ENCODE measurements at places on chromosomes 1 and 21. TPM values are rescaled to one million over a fixed set of nuclear protein-coding genes. Genes with fewer than 3 reads are reported as not detected.
A peak's percentile ranks its signal among the peaks of the same experiment; 100 is the strongest.

DNA sequence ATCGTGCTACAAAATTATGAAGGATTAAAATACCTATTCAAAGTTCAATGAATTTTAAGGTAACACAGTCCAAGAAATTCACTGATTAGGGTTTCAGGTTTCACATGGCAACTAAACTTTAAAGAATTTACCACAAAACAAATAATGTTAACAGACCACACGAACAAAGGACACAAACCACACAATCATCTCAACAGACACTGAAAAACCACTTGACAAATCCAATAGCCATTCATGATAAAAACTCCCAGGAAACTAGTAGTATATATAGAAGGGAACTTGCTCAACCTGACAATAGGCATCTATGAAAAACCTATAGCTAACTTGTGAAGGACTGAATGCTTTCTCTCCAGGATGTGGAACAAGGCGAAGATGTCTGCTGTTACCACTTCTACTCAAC is 21.1 kb upstream of the SH2D5 start:
- no peaks in the 10 kb centered on the region for H3K27me3 ChIP-seq
- no peak overlapping the region for H3K27ac ChIP-seq
- DNase-seq, result no peak
- peaks cover 3% of the 10 kb centered on the region for H3K36me3 ChIP-seq
- H3K4me3 ChIP-seq, result no peak overlapping the region
- no peaks in the 10 kb centered on the region for H3K4me1 ChIP-seq

- no peak overlapping the region for H3K4me3 ChIP-seq
- no peaks in the 10 kb centered on the region for H3K27me3 ChIP-seq
- H3K27ac ChIP-seq, result no peak overlapping the region
- no peak for DNase-seq
- H3K4me1 ChIP-seq, result no peaks in the 10 kb centered on the region
- H3K36me3 ChIP-seq, result no peaks in the 10 kb centered on the region
Measured at GRCh38 chr1:217506878-217507277, 124.0 kb downstream of the GPATCH2 start.

DNA sequence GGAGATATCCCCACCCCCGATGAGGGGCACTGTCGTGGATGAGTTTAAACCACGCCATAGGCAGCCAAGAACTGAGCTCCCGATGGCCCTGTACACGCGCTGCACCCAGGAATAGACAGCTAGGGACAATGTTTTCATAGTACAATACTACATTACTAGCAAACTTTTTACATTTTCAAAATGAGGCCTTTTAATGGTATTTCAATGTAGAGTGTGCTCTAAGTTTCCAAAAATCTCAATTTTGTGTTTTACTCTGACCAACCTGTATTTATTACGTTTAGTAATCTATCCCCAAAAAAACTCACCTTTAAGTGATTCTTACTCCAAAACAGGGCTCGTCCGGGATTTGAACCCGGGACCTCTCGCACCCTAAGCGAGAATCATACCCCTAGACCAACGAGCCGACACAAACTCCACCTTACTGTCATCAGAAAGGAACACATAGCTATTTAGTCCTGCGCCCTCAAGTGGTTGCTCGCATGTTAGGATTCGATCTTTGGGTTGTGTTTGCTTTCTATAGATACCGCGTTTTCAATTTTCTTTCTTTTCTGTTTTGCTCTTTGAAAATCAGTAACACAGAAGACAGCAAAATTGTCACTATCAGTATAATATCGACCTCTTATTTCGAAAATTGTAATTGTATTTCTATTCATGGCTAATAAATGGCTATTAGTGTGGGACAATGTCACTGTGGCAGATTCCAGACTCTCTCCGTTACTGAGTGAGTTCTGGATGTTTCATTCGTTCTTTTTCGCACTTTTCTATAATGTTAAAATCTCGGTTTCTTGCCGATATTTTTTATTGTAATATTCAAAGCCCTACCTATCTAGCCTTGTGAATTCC is 6.4 kb upstream of the MPZL1 start:
- no peaks in the 10 kb centered on the region for H3K4me1 ChIP-seq
- no peaks in the 10 kb centered on the region for H3K27me3 ChIP-seq
- no peaks in the 10 kb centered on the region for H3K36me3 ChIP-seq
- DNase-seq, result peak; percentile 88
- peak overlapping the region; percentile 59 for H3K4me3 ChIP-seq
- peak overlapping the region; percentile 97 for H3K27ac ChIP-seq

DNA sequence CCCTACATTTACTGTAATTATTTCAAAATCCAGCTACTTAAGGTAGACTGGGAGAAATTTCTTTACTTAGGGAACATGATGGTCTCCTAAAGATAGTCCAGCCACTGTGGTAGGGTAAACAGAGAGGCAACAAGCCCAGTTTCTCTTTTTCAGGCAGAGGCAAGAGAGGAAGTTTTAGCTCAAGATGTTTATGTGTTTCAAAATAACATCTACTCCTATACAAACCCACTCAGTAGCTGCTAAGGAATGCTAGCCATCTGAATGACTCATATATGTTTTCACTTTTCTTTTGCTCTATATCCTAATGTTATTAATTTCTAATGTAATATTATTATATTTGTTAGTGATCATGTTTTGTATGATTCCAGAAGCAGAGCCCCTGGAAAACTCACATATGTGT is 856.6 kb downstream of the PLA2G4A start:
- no peak for DNase-seq
- H3K27me3 ChIP-seq, result no peaks in the 10 kb centered on the region
- H3K36me3 ChIP-seq, result no peaks in the 10 kb centered on the region
- H3K27ac ChIP-seq, result no peak overlapping the region
- H3K4me3 ChIP-seq, result no peak overlapping the region

GRCh38 chr1:50610563-50610962 is 187.3 kb upstream of the DMRTA2 start:
- H3K27me3 ChIP-seq, result no peaks in the 10 kb centered on the region
- H3K36me3 ChIP-seq, result no peaks in the 10 kb centered on the region
- DNase-seq, result no peak
- no peak overlapping the region for H3K4me3 ChIP-seq
- H3K4me1 ChIP-seq, result no peaks in the 10 kb centered on the region
- H3K27ac ChIP-seq, result no peak overlapping the region

DNA sequence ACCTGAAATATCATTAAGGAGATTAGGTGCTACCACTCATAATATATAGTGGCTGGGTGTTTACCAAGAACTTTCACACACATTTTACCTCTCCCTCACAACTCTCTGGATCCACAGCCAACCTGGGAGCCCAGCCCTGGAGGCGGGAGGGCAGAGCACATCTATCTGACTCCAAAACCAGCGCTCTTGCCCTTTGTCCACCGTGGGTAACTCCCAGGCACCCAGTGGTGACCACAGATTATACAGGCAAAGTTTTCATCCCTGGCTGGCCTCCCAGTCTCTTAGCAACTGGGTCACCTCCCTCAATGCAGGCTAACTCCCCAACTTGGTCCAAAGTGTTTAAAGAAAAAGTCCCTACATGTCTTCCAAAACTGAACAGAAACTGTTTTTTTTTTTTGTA is 2.4 kb downstream of the PAQR7 start:
- H3K4me1 ChIP-seq, result peaks cover 13% of the 10 kb centered on the region
- H3K36me3 ChIP-seq, result no peaks in the 10 kb centered on the region
- no peaks in the 10 kb centered on the region for H3K27me3 ChIP-seq
- no peak overlapping the region for H3K27ac ChIP-seq
- H3K4me3 ChIP-seq, result no peak overlapping the region

- no peaks in the 10 kb centered on the region for H3K27me3 ChIP-seq
- H3K36me3 ChIP-seq, result no peaks in the 10 kb centered on the region
- no peaks in the 10 kb centered on the region for H3K4me1 ChIP-seq
Measured at GRCh38 chr1:32241001-32241763, 5.8 kb upstream of the FAM167B start.

- no peak for DNase-seq
- H3K27ac ChIP-seq, result no peak overlapping the region
- no peaks in the 10 kb centered on the region for H3K27me3 ChIP-seq
- no peaks in the 10 kb centered on the region for H3K4me1 ChIP-seq
- no peak overlapping the region for H3K4me3 ChIP-seq
Measured at GRCh38 chr1:81679942-81680341, 120.8 kb upstream of the ADGRL2 start.

GRCh38 chr1:200282497-200283122 is 127.2 kb downstream of the ZNF281 start:
- no peaks in the 10 kb centered on the region for H3K36me3 ChIP-seq
- no peak for DNase-seq
- H3K27ac ChIP-seq, result no peak overlapping the region
- no peak overlapping the region for H3K4me3 ChIP-seq
- no peaks in the 10 kb centered on the region for H3K4me1 ChIP-seq
- H3K27me3 ChIP-seq, result no peaks in the 10 kb centered on the region

DNA sequence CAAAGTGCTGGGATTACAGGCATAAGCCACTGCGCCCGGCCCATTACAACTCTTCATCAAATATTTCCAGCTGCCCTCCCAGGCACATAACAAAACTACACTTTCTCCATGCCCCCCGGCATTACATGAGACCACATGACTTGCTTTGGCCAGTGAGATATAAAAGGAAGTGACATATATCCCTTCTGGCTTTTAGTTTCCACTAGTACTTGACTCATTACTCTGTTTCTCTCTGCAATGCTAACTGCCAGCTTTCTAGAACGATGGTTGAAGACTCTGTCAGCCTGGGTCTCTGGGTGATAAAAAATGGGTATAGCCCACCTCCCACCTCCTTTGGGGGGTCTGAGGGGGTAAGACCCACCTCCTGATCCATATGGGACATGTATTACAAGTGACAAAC is 24.2 kb downstream of the ABL2 start:
- H3K36me3 ChIP-seq, result no peaks in the 10 kb centered on the region
- H3K27ac ChIP-seq, result no peak overlapping the region
- H3K27me3 ChIP-seq, result no peaks in the 10 kb centered on the region
- no peaks in the 10 kb centered on the region for H3K4me1 ChIP-seq

DNA sequence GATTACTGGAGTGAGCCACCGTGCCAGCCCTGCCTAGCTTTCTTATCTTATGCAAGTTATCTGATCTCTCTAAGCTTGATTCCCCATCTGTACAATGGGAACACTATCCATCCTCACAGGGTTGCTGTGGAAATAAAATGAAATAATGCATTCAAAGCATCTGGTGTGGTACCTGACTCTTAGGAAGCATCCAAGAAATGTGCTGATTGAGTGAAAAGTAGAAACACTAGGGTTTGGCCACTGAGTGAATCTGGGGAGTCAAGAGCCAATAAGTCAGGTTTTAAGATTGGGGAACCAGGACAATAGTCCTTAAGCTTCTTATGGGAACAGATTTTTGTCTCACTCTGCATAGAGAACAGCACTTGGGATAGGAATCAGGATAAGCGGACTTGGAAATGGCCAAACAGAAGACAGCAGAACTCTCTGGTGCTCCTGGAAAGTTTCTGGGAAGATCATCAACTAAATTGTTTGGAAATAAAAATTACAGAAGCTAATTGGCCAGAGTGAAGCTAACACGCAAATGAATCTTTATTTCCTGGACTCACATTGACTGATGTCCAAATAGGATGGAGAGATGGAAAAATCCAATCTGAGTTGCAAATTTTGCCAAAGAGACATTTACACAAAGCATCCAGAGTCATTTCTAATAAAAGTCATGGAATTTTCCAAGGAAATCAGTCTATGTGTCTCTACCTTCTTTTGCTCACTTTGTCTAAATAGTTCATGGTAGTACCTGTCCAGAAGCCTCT is 3.3 kb downstream of the PAFAH2 start:
- H3K4me1 ChIP-seq, result peaks cover 5% of the 10 kb centered on the region
- H3K4me3 ChIP-seq, result no peak overlapping the region
- no peak overlapping the region for H3K27ac ChIP-seq
- no peak for DNase-seq
- H3K36me3 ChIP-seq, result no peaks in the 10 kb centered on the region

DNA sequence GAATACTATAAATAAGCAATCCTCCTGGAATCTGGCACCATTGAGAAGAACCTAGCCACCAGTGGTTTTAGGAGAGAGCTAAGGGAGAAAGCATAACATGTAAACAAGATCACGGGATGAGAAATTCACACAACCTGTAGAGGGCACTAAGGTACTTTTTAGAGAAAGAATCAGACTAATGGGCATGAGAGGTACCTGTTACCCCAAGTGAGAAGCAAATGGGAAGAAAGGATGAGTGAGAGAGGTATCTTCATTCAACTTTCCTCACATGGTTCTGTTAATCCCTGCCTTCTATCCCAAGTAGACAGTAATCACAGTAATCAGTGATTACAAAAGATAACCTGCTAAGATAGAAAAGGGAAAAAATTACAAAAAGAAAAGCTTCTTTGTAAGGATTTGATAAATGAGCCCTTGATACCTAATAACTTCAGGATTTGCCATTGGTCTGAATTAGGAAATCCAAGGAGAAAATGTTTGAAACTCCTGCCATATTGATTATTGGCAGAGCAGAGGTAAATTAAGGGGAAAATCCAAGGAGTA is 251.1 kb upstream of the ADGRL2 start:
- H3K4me3 ChIP-seq, result no peak overlapping the region
- no peak for DNase-seq
- H3K36me3 ChIP-seq, result no peaks in the 10 kb centered on the region
- H3K4me1 ChIP-seq, result no peaks in the 10 kb centered on the region

DNA sequence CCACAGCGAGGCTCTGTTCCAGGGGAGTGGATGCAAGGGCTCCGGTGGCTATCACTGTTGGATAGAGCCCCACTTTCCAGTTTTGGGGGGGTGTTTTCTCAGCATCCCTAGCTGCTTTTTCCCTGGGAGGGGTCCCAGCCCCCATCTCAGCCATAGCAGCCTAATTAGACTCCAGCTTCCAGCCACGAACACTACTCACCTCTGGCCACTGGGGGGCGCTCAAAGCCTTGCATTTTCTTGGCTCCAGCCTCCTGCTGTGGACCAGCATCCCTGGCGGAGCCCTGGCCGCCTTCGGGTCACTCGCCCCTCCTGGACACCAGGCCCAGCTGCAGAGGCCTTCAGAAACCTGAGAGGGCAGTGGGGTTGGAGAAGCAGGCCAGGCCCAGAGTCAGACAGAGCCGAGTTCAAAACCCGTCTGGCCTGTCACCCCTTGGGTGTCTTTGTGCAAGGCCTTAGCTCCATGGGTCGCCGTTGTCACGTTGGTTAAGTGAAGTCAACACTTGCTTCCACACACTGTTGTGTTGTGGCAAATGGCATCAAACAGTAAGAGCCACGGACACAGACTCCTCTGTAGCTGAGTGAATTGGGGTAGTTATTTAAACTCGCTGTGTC is 93.5 kb upstream of the ACTL8 start:
- H3K27ac ChIP-seq, result no peak overlapping the region
- DNase-seq, result peak; percentile 30
- H3K4me1 ChIP-seq, result no peaks in the 10 kb centered on the region
- no peaks in the 10 kb centered on the region for H3K36me3 ChIP-seq
- H3K27me3 ChIP-seq, result no peaks in the 10 kb centered on the region

Gene HTR6
- not detected for total RNA-seq

Gene SPATA46
- not detected for total RNA-seq

Gene DCDC2B
- total RNA-seq, result 0.33 TPM

Gene EPHA2
- total RNA-seq, result 18.4 TPM

Gene ALX3
- total RNA-seq, result 0.44 TPM

Gene GBP5
- 3.1 TPM for total RNA-seq
